Activated CD8-positive, alpha-beta memory T cell treated with anti-CD3 and anti-CD28 coated beads for 48 hours (primary cell): ENCODE measurements at places on chromosomes 2 and 18.
A peak's percentile ranks its signal among the peaks of the same experiment; 100 is the strongest.

DNA sequence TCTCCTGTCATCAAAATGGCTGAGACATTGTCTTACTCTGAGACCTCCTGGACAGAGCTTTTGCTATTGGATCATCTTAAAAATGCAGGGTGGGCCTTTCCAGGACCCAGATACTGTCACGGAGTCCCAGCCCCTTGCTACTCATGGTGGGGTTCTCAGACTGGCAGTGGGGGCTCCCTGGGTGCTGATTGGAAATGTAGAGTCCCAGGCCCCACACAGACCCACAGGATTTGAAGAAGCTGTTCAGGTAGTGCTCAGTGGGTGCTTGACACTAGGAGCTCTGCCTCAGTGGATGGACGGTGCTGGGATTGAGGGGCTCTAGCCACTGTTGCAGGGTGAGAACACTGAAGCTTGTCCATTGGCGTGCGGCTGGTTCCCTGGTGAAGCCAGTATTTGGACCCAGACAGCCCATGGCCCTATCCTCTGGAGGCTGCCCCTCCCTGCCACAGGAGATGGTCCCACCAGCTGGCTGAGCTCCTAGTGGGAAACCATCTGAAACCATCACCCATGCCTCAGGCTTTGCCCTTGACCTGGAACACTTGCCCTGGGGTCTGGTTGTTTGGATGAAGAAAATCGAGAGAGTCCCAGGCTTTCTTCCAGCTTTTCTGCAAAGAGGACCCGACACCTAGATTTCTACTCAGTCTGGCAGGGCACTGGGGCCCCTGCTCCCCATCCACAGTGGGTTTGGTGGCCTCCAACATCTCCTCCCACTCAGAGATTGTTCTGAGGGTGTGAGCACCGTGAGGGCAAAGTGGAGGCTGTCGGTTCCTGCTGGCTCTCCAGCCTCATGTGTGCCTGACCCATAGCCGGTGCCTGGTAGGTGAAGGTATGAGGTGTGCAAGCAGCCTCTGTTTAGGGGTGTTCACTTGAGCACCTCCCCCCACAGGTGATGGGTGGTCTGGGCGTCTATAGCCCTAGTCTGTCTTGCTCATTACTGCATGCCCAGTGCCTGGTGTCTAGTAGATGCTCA, 30.1 kb downstream of the MROH2A start:
- no peak for DNase-seq

DNA sequence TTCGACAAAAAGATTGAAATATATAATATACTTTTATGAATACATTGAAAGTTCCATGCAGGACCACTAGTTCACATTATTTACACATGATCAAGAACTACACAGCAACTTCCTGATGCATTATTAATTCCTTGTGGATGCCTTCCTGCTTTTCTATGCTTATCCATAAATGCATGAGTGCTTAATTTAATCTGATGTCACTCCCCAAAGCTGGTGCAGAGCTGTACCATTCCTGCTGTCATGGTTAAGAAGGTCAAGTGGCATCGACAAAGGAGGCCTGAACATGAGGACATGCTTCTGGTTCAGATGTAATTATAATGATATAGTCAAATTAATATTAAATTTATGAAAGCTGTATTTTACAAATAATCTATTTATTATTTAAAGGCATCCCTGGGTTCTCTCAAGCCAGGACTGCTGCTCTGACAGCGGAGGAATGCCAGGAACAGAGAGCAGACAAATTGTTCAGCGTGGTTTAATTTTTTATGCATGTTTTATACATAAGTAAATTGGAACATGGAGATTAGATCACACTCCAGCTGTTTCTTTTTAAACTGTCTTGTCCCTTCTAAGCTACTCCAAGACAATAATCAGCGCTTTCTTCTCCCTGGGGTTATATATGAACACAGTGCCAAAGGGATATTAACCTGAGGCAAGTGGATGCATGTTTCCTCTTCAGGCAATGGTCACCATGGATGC, 307.3 kb upstream of the CNTNAP5 start:
- DNase-seq = no peak

- no peak for DNase-seq
Measured at GRCh38 chr2:208570066-208570465, 163.5 kb downstream of the PTH2R start.

DNA sequence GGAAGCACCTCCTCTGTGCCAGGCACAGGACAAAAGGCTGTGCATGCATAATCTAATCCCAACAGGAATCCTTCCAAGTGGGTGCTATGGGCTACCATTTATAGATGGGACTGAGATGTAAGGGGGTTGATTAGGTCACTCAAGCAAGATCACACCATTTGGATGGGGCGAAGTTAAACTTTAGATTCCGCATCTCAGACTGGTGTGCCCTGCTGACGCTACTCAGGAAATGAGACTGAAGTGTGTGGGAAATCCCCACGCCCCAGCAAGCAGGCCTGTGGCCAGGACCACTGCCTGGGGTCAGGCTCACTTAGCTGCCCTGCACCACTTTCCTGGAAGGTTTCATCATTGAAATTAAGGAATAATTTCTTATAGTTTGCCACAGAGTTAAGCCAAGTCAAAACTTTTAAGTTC, 70.5 kb upstream of the PPP1CB start:
- DNase-seq = peak; percentile 53

DNA sequence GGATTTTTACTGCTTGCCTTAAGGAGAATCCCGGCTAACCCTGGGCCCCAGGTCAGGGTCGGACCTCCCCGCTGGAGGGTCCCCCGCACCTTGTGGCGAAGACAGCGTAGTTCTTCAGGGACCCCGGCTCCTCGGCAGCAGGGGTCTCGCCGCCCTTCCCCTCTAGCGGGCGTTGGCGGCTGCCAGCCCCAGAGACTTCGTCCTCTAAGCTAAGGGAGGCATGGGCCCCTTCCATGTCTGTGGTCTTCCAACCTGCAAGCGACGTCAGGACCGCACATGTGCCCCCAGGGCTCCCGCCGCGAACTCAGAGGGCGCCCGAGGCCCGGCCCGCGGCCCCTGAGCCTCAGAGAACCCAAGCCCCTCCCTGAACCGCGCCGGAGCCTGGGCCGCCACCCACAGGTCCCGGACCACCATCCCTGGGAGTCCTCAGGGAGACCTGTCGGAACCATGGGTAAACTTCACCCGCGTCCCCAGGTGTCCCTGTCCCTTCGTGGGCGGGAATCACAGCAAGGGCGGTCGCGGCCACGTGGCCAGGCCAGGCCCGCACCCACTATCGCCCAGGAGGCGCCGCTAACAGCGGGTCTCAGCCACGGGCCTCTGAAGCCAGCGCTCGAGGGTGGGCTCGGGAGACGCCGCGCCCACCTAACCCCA, 562 bp downstream of the ANKMY1 start:
- DNase-seq = no peak

GRCh38 chr2:111072220-111072871, 48.4 kb upstream of the BCL2L11 start:
- no peak for DNase-seq

- DNase-seq = peak; percentile 27
Measured at GRCh38 chr2:160652236-160652635, 158.6 kb upstream of the RBMS1 start.
